ENCODE measurements at places on chromosomes 13 and 19.
A peak's percentile ranks its signal among the peaks of the same experiment; 100 is the strongest.

DNA sequence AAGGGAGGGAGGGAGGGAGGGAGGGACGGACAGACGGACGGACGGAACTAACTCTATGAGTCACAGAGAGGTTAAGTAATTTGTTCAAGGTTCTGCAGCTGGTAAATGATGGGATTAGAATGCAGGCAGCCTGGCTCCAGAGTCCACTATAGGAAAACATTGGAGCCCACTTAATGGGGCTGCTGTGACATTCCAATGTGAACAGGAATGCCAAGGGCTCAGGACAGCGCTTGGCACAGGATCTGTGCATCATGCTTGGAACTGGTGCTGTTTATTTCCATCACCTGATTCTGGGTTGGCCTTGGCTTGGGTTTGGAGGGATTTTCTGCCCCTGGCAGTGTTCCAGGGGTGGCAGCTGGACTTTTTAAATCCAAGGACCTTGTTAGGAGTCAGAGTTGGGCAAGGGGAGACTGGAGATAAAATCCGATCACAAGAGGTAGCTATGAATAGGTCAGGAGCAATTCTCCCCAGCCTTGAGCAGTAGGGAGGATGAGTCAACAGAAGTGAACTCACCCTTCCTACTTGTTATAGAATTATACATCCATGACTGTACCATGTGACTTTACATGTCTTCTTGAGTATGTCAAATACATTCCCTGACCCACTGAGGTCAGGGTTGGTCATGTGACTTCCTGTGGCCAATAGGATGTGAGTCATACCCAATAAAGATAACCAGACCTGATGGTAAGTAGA, 7.8 kb upstream of the HIF3A start:
- no peak for DNase-seq

DNA sequence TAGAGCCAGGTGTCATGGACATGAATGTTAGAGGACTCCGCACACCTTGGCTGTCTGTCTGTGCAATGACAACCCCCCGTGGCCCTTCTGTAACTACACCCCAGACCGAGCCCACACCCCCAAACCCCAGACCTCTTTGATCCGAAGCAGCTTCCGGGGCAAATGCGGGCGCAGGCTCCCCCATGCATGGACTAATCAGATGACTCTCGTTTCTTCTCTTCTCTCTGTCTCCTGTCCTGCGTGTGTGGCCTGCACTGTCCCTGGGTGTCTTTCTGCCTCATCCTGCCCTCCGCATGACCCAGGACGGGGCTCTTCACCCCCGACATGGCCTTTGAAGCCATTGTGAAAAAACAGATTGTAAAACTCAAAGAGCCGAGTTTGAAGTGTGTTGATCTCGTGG, 38.9 kb downstream of the TMED1 start:
- no peak for DNase-seq

GRCh38 chr19:50046649-50047503, 21.1 kb downstream of the ZNF473 start:
- peak; percentile 24 for DNase-seq

DNA sequence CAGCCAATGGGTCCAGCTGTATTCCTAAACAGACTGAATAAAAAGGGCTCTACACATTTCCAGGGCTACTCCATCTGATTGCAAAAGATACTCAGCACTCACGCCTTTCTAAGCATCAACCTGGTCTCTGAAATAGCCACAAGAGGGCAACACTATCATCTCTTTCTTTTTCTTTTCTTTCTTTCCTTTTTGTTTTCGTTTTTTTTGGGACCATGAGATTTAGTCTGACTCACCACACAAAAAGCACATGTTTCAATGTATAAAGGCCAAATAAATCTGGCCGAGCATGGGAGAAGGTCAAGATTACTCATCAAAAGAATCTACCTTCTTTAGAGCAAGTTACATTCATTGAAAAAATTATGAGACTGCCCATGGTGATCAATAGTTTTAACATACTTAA, 805.6 kb upstream of the ARGLU1 start:
- no peak for DNase-seq

- DNase-seq: no peak
These were observed 17.0 kb downstream of the CYP2F1 start for GRCh38 chr19:41131186-41131585.

DNA sequence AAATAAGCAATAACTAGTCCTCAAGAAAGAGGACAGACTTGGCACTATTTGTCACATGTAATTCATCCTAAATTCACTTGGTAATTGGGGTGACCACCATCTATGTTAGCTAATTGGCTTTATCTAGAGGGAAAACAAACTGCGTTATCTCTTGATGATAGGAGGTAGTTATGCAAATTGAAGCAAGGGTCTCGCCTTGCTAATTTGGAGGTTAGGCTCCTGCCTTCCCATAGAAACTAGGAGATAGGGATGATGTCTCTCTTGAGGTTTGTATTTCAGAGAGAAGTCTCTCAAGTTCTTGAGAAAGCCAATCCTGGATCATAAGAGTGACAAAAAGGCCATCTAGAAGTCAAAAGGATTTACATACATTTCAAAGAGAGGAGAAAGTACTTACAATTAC, 179.9 kb downstream of the SLITRK6 start:
- DNase-seq: no peak

GRCh38 chr19:28388988-28389387, 824.0 kb downstream of the UQCRFS1 start:
- DNase-seq: no peak

DNA sequence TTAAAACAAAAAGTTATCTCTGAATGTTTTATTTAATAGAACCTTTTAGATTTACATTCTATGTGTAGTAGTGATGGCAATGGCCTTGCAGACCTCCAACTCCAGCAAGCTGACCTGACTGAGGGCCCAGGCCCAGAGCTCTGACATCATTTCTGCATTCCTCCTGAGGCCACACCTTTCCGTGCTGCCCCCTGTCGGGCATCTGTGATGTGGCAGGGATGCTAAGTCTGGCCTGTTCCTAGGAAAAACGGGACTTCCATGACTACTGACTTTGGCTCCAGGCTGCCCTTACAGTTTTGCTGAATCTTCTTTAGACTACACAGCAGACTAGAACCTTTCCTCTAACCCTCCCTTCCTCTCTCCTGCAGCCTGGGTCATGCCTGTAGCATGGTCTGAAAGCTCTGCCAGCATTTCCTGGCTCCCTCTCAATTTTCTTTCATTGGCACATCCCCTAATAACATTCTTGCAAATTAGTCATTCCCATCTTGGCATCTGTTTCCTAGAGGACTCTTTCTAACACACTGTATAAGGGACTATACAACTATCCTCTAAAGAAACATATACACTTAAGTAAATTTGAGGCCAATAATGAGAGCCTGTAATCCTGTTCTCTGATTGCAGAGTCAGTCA, 249.1 kb downstream of the GPC5 start:
- DNase-seq: no peak

GRCh38 chr19:6297202-6297601, 17.4 kb upstream of the MLLT1 start:
- DNase-seq: no peak

DNA sequence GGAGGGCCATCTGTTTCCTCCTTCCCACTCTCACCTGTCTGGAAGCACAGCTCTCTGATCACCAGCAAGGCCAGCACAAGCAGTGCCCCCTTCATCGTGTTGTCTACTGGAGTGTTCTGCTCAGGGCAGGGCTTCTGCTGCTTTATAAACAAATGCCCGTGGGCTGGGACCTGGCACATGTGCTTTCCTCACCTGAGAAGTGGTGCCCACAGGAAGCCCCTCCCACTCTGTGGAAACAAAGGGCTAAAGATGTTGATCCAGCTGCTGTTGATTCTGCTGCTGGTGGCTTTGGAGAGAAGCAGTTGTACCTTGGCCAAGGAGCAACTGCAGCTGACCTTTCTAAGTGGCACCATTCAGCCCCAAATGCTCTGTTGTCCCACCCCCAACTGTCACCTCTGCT, 26.4 kb upstream of the ZNF181 start:
- no peak for DNase-seq

- DNase-seq: no peak
These were observed 2.4 kb downstream of the FAM98C start for GRCh38 chr19:38405276-38405675.

DNA sequence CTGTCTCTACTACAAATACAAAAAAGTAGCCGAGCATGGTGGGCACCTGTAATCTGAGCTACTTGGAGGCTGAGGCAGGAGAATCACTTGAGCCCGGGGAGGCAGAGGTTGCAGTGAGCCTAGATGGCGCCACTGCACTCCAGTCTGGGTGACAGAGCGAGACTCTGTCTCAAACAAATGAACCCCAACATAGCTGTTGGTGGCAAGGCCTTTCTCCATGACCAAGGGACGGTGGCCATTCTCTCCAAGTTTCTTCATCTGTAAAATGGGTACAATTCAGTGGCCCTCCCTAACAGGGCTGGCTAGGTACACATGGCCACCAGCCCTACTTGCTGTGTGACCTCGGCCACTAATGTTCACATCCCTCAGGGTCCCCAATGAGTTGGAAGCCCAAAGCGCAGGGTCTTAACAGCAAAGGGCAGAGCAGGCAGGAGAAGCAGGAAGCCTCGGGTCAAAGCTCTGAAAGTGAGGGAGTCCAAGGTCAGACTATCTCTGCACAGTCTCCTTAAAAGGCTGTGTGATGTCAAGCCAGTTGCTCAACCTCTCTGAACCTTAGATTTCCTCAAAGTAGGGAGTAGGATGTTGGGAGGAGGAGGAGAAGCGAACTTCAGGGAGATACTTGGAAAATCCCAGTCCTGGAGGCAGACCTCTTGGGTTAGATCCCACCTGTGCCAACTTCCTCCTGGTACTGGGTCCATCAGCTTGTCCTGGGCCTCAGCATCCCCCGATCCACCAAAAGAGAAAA, 2.7 kb downstream of the JUND start:
- DNase-seq: no peak

DNA sequence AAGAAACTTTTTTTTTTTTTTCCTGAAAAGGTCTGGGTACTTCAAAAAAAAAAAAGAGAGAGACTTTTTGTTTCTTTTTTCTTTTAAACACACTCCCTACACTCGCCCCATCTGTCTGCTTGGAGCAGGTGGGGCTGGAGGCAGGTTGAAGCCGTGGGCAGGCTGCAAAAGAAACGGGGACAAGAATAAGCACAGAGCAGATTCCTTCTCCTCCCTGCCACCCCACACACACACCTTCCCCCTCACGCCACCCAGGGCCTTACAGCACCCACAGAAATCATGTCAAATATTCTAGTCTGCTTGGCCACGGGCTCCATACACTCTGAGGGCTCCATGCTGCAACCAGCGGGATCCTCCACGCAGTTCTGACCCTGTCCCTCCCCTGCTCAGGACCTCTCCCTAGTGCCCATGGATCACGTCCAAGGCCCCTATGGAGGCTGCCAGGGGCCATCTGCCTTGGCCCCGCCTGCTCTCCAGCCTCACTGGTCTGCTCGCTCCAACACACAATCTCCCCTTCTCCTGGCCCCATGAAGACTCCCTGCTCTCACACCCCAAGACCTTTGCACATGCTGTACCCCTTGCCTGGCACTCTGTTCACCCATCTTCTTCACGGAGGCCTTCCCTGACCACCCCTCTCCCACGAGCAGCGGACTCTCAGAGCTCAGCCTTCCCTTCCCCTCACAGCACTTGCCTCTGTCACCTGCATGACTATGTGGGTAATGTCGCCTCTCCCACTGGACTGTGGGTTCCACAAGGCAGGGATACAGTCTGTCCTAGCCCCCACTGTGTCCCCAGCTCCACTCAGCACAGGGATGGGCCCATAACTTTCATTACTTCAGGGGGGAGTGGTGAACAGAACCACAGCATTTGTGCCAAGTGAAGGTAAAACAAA, 11.4 kb downstream of the AKT2 start:
- DNase-seq: no peak

GRCh38 chr13:42405665-42406390, 133.9 kb downstream of the AKAP11 start:
- no peak for DNase-seq

GRCh38 chr13:99124794-99125316, 75.8 kb upstream of the UBAC2 start:
- DNase-seq: no peak

DNA sequence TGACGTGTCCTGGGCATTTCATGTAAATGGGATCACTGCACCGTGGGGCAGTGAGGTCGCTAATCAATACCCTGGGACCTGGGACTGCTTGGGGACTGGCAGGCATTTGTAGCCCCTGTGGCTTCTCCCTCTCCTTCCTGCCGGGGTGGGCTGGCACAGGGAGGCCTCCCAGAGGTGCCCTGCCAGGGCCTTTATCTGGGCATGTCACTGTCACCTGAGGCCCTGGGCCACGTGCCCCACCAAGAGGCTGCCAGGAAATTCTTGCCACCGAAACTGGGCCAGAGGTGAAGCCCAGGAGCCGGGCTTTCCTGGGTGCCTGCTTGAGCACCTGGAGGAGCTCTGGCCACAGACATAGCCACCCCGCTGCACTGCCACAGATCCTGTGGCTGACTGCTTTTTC, 1.8 kb upstream of the NMRK2 start:
- no peak for DNase-seq

DNA sequence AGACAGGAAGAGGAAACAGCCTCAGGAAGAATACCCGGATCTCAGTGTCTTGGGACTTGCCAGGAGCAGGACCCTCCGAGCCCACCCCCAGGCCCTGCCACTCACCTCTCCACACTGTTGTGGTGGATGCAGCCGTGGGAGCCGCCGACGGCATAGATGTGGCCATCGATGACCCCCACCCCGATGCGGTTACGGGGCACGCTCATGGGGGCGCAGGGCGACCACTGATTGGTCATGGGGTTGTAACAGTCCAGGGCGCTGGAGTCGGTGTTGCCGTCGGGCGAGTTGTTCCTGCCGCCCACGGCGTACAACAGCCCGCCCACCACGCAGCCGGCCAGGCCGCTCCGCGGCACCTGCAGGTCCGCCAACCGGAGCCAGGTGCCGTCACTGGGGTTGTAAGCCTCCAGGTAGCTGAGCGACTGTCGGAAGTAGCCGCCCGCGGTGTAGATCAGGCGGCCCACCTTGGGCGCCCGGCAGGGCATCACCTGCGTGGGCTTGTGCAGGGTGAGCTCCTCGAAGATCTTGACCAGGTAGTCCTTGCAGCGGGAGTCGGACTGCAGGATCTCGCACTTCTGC, 11.6 kb downstream of the KEAP1 start:
- no peak for DNase-seq

DNA sequence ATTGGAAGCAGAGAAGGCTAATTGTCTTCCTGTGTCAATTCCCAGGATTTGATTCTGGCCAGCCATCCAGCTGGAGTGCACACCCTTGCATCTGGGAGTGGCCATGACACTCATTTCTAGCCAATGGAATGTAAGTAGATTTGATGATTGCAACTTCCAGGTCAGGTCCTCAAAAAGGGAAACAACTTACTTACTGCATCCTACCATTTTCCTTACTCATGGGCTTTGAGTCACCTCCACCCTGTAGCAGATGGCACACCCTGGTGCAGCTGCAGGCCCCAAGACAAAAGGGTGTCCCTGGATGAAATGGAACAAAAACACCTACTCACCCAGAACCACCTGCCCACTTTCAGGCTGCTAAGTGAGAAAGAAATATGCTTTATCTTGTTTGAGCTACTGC, 27.3 kb upstream of the MPHOSPH8 start:
- no peak for DNase-seq

GRCh38 chr13:36858290-36858689, 39.3 kb downstream of the RFXAP start:
- DNase-seq: no peak

GRCh38 chr19:35513628-35514281, at the start of gene DMKN:
DMKN (minus strand) TSS chr19:35513649; CDS start chr19:35513475, 174 bp downstream.
- no peak for DNase-seq

- DNase-seq: no peak
These were observed 6.6 kb upstream of the CD79A start for GRCh38 chr19:41870401-41870873.
